Fibroblast of lung (primary cell): ENCODE measurements at places on chromosomes 13 and 19. TPM values are rescaled to one million over a fixed set of nuclear protein-coding genes. Genes with fewer than 3 reads are reported as not detected.

DNA sequence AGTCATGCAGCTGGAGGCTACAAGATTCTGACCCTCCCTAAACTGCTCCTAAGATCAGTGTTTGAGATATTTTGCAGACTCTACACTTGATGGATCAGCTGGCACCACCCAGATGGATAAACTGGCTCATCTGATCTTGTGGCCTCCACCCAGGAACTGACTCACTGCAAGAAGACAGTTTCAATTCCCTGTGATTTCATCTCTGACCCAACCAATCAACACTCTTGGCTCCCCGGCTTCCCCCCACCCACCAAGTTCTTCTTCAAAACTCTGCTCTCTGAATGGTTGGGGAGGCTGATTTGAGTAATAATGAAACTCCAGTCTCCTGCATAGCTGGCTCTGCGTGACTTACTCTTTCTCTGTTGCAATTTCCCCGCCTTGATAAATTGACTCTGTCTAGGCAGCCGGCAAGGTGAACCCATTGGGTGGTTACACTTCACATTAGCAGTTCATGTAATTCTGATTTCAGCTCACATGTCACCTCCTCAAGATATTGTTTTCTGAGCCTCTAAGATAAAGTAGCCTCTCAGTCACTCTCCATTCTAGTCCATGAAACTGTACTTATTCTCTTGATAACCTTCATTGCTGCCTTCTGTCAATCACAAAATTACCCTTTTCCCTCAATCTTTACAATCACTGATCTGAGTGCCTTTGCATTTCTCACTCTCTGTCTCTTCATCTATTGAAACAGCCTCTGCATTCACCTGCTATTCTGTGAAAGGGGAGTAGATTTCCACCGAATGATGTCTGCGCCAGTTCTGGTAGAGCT, 9.9 kb upstream of the FPR3 start:
- peak; percentile 71 for DNase-seq
- H3K36me3 ChIP-seq: no peaks in the 10 kb centered on the region
- H3K4me3 ChIP-seq: no peak overlapping the region
- H3K27me3 ChIP-seq: no peaks in the 10 kb centered on the region
- no peak overlapping the region for H3K27ac ChIP-seq

The ADGRE2 gene
- total RNA-seq: under 0.01 TPM in 2 replicates

DNA sequence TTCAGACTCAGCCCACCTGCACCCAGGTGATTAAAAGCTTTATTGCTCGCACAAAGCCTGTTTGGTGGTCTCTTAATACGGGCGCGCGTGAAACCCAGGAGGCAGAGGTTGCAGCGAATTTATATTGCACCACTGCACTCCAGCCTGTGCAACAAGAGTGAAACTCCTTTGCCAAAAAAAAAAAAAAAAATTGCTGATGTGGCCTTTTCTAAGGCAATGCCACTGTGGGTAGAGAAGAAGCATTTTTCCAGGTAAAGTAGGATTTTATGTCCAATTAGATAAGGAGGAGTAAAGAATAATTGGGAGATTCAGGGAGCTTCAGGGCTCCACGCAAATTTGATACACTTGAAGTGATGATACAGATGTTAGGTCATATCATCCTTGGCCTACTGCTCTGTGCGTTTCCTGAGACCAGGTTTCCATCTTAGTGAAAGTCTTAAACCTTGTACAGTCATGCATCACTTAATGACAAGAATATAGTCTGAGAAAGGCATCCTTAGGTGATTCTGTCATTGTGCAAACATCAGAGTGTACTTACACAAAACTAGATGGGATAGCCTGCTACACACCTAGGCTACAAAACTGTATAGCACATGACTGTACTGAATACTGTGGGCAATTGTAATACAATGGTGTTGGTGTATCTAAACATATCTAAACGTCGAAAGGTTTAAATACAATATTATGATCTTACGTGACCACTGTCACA, 150.9 kb downstream of the SPRY2 start:
- H3K4me1 ChIP-seq: no peaks in the 10 kb centered on the region
- H3K27me3 ChIP-seq: no peaks in the 10 kb centered on the region
- no peak overlapping the region for H3K4me3 ChIP-seq
- no peaks in the 10 kb centered on the region for H3K36me3 ChIP-seq

- no peak overlapping the region for H3K27ac ChIP-seq
- H3K27me3 ChIP-seq: no peaks in the 10 kb centered on the region
- DNase-seq: peak; percentile 80
Observed at GRCh38 chr13:31909864-31910551, 121.6 kb upstream of the FRY start.

The ZNF222 gene
- 12.1 and 13.0 TPM in 2 replicates for total RNA-seq

The HIPK4 gene
- 0.17 and 0.26 TPM in 2 replicates for total RNA-seq

- peak overlapping the region; percentile 87 for H3K27ac ChIP-seq
- H3K27me3 ChIP-seq: no peaks in the 10 kb centered on the region
- H3K4me3 ChIP-seq: no peak overlapping the region
Observed at GRCh38 chr13:97339988-97340749, 93.8 kb upstream of the RAP2A start.

The VSTM2B gene
- not detected in 2 replicates for total RNA-seq

DNA sequence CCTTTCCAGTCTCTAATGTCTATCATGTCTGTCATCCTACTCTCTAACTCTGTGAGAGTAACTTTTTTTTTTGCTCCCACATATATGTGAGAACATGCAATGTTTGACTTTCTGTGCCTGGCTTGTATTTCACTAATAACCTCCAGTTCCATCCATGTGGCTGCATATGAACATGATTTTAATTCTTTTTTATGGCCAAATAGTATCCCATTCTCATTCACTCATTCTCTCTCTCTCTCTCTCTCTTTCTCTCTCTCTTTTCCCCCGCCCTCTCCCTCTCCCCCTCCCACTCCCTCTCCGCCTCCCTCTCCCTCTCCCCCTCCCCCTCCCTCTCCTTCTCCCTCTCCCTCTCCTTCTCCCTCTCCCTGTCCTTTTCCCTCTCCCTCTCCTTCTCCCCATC, 52.0 kb downstream of the DNAJC3 start:
- no peak overlapping the region for H3K27ac ChIP-seq
- no peak overlapping the region for H3K4me3 ChIP-seq
- DNase-seq: no peak
- peaks cover 4% of the 10 kb centered on the region for H3K36me3 ChIP-seq
- H3K4me1 ChIP-seq: no peaks in the 10 kb centered on the region

The FGF9 gene
- 0.33 and 0.77 TPM in 2 replicates for total RNA-seq

The ERFL gene
- under 0.01 TPM in 2 replicates for total RNA-seq

GRCh38 chr13:66069570-66069969, 1160.6 kb downstream of the PCDH9 start:
- H3K36me3 ChIP-seq: no peaks in the 10 kb centered on the region
- H3K27ac ChIP-seq: no peak overlapping the region
- no peaks in the 10 kb centered on the region for H3K27me3 ChIP-seq

- no peaks in the 10 kb centered on the region for H3K27me3 ChIP-seq
- no peak overlapping the region for H3K27ac ChIP-seq
- no peaks in the 10 kb centered on the region for H3K36me3 ChIP-seq
- H3K4me3 ChIP-seq: no peak overlapping the region
- DNase-seq: no peak
Observed at GRCh38 chr13:51155776-51156515, 44.9 kb upstream of the C13orf42 start.

The LRP3 gene
- 24.4 and 28.2 TPM in 2 replicates for total RNA-seq

DNA sequence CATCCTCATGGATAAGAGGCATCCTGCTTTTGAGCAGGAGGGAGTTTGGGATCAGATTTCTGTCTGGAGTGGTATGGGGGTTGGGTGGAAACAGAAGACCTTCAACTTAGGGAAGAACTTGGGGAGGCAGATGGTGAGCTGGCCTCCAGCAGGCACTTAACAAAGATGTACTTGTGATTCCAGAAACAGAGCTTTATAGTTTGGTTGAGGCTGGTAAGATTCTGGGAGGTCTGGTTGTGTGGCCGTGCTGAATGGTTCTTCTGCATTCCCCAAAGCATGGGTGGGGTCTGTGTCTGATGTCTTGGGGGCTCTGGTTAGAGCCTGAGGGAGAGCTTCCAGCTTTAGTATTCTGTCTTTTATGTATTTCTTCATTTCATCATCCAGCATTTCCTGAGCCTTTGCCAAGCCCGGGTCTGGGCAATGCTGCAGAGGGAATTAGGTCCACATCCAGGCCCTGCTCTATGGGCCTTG, 4.8 kb downstream of the MEGF8 start:
- no peaks in the 10 kb centered on the region for H3K4me1 ChIP-seq
- peak; percentile 19 for DNase-seq
- H3K27me3 ChIP-seq: no peaks in the 10 kb centered on the region
- no peak overlapping the region for H3K27ac ChIP-seq
- no peaks in the 10 kb centered on the region for H3K36me3 ChIP-seq

The CEACAM3 gene
- total RNA-seq: not detected in 2 replicates

DNA sequence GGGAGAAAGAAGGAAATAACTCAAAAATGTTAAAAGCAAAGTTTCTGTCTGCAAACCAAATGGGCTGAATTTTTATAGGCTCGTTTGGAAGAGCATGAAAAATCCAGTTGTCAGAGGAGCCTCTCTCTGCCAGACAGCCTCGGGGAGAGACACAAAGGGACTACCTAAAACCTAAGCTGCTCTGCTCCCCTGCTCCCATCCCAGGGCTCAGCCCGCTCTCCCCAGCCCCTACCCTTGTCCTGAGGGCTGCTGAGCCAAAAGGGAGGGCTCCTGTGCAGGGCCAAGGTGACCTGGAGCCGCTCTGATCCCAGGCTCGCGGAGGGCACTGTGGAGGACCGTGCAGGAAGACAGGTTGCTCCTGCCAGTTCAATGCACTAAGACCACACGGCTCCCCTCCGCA, 96.7 kb upstream of the UQCRFS1 start:
- H3K4me3 ChIP-seq: no peak overlapping the region
- H3K36me3 ChIP-seq: no peaks in the 10 kb centered on the region
- H3K4me1 ChIP-seq: no peaks in the 10 kb centered on the region
- H3K27me3 ChIP-seq: no peaks in the 10 kb centered on the region

The AP1M2 gene
- total RNA-seq: 0.17 TPM in 1 of 2 replicates, not detected in the other

The NUMBL gene
- total RNA-seq: 30.6 and 33.4 TPM in 2 replicates

DNA sequence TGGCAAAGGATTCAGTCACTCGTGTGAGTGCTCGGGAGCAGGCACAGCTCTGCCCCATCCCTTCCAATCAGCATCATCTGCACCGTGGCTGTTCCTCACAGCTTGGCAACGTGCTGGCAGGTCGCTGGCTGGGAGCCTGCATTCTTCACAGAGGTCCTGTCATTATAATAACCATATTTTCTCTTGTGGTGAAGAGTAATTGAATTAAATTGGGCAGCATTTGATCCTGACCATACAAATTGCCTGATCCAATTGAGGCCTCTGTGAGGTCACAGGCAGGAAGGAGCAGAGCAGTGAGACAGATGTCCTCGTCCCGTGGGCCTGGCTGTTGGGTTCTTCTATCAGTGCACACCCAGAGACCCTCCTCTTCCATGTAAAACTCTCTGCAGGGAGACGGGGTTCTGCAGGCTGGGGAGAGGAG, 407.8 kb downstream of the COG6 start:
- H3K36me3 ChIP-seq: no peaks in the 10 kb centered on the region
- no peak overlapping the region for H3K27ac ChIP-seq
- DNase-seq: no peak
- H3K27me3 ChIP-seq: no peaks in the 10 kb centered on the region

The IRGC gene
- total RNA-seq: not detected in 2 replicates

The NAA16 gene
- 7.9 and 9.2 TPM in 2 replicates for total RNA-seq

DNA sequence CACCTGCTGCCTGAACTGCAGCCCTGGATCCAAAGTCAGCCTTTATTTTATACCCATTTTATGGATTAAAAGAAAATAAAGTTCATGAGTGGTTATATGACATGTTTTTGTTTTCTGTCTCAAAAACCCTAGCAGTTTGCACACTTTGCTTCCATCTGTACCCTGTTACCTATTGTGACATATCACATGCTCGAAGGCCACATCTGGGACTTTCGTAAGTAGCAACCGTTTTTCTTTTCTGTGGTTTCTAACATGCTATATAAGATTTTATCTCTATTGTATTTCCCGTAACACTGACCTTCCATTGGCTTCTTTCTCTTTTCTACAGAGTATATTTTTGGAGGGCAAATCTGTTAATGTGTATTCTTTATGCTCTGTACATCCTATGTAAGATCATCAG, 1007.2 kb downstream of the PCDH9 start:
- no peaks in the 10 kb centered on the region for H3K4me1 ChIP-seq
- H3K27ac ChIP-seq: no peak overlapping the region
- no peak for DNase-seq
- no peaks in the 10 kb centered on the region for H3K36me3 ChIP-seq
- H3K4me3 ChIP-seq: no peak overlapping the region

The AXL gene
- total RNA-seq: 107 and 223 TPM in 2 replicates

DNA sequence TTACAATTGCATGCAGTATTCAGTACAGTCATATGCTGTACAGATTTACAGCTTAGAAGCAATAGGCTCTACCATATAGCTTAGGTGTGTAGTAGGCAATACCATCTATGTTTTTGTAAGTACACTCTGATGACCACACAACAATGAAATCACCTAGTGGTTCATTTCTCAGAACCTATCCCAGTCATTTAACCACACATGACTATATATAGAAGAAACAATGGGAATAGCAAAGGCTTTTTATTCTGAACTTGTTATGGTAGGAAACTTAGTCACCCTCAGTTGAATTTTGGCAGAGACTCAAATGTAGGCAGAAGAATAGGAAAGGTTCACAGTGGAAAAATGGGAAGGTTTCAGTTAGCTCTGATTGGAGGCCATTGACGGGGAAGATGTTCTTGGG, 1075.1 kb upstream of the MIR17HG start:
- H3K4me1 ChIP-seq: no peaks in the 10 kb centered on the region
- peak; percentile 90 for DNase-seq
- no peaks in the 10 kb centered on the region for H3K27me3 ChIP-seq
- no peaks in the 10 kb centered on the region for H3K36me3 ChIP-seq
- H3K4me3 ChIP-seq: no peak overlapping the region

GRCh38 chr19:3548606-3549005, 8.8 kb downstream of the MFSD12 start:
- no peak overlapping the region for H3K4me3 ChIP-seq
- peaks cover 2% of the 10 kb centered on the region for H3K4me1 ChIP-seq
- peaks cover 20% of the 10 kb centered on the region for H3K36me3 ChIP-seq
- no peak overlapping the region for H3K27ac ChIP-seq
- H3K27me3 ChIP-seq: no peaks in the 10 kb centered on the region
- DNase-seq: no peak
